ENCODE measurements at places on chromosomes 2 and 18.

DNA sequence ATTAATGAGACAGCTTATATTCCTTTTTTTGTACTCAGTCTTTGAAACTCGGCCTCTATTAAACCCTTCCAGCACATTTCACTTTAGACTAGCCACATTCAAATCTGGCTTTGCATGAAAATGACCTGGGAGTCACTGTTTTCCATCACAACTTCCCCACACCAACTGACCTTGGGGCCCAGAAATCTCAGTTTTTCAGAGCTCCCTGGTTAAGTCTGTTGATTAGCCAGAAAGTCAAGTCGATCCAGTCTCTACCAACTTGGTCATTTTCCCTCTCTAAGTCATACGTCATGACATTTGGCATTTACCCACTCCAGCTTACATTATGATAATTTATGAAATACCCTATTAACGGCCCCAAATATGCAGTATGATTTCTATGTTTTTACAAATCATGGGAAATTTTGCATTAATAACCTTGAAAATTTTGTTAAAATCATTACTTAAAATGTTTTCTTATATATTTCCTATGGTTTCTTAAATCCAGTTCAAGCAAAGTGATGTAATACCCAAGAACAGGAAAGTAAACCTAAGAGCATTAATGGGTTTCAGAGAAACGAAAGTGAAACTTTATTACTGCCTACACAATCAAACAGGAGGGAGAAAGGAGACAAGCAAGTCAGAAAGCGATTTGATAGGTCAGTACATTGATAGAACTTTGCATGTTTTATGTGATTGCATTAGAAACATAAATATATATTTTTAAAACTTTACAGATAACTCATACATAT, 77.1 kb downstream of the SPATS2L start:
- no peak for DNase-seq

DNA sequence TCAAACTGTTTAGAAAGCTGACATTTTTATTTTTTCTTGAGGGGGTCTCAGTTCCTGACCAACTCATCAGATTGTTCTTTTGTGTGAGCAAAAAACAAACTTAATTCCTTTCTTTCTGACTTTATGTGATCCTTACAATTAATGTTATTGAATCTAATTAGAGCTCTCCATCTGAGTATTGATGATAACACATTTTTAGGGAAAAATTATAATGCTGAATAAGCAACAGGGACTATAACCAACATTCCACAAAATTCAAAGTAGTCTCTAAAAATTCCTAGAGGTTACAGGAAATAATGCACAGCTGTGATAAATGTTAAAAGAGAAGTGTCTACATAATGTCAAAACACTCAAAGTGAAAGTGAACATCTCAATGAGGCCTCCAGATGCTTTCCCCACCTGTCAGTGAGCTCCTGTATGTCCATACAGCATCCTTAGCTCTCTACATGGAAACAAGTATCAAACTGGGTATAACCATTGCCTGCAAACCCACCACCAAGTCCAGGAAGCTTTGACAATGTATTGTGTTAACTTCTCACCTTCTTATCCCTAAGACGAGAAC, 786.0 kb upstream of the SLC39A10 start:
- DNase-seq, result no peak

GRCh38 chr2:16034151-16034974, 94.0 kb downstream of the MYCN start:
- DNase-seq, result no peak

DNA sequence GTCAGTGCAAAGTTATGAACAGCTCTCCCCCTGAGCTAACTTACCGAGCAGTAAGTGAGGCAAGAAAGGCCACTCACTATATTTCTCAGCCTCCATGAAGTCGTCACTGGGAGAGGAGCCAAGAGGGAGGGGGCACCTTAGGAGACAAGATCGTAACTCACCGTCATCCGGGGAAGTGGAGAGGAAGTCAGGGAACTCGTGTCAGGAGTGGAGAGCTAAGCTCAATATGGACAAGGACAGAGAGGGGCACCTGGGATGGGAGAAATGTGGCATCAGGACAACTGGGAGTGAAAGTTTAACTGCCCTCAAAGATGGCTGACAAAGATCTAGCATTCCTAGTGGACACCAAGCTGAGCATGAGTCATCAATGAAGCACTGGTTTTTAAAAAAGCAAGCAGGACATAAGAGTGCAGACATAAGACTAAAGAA, 37.1 kb downstream of the BCL11A start:
- DNase-seq, result no peak

- no peak for DNase-seq
These were observed 86.7 kb upstream of the RANBP2 start for GRCh38 chr2:108632332-108633160.

DNA sequence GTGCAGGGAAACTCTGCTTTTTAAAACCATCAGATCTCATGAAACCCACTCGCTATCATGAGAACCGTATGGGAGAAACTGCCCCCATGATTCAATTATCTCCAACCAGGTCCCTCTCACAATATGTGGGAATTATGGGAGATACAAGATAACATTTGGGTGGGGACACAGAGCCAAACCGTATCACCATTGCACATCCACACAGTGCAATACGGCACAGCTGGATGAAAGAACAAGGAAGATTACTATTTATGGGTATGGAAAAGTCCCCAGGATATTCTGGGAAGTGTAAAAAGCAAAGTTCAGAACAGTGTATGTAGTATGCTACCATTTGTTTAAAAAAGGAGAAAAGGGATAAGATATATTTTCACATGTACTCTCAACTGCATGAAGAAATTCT, 290.1 kb downstream of the PIK3C3 start:
- no peak for DNase-seq

- no peak for DNase-seq
These were observed 55.1 kb downstream of the KCNG3 start for GRCh38 chr2:42438685-42439084.

DNA sequence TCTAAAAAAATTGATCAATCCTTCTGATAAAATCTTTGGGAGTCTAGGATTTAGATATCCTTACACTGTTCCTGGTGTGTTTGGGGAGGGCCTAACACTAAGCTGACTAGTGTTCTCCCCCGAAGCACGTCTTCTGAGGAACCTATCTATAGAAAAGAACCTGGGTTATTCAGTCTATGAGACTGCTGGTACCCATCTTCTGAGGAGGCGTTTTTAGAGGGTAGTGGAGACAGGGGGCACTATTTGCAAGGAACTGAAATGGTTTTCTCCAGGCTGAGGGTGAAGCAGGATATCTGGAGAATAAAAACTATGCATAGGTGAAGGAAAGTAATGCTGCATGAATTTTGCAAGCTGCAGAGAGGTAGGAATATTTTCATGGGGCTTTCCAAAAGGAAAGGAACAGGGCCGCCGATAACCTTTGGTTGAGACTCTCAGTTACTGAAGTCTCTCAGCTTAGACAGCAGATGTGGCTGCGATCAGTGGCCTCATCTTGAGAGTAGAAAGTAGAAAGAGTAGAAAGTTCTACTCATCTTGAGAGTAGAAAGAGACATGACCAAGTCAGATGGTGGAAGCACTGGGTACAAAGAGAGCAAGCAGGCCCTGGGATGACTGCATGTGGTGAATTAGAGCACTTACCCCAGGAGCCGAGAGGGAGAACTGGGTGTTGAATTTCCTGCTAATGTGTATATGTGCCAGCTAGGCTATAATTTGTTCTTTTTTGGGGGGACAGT, 31.8 kb upstream of the KCNE4 start:
- no peak for DNase-seq

GRCh38 chr2:207274530-207275189, 108.9 kb upstream of the KLF7 start:
- no peak for DNase-seq

- no peak for DNase-seq
These were observed 9.1 kb upstream of the TMEM37 start for GRCh38 chr2:119422360-119423107.

DNA sequence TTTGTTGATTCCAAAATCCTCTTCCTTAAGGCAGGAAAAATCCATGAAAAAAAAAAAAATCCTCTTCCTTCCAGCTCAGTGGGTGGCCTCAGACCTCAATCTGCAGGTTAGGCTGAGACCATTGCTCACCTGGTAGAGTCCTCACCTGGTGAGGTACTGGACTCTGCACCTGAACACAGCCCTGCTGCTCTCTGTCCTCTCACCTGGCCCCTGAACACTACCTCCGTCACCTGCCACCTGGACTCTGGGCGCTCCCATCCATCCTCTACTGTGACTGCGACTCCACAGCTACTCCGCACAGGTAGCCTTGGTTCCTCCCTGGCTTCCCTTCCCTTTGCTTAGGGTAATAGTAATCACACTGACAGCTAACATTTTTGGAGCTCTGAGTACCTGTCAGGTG, 22.1 kb downstream of the TYMS start:
- DNase-seq, result no peak

GRCh38 chr2:222039821-222040220, 259.0 kb downstream of the PAX3 start:
- DNase-seq, result no peak

DNA sequence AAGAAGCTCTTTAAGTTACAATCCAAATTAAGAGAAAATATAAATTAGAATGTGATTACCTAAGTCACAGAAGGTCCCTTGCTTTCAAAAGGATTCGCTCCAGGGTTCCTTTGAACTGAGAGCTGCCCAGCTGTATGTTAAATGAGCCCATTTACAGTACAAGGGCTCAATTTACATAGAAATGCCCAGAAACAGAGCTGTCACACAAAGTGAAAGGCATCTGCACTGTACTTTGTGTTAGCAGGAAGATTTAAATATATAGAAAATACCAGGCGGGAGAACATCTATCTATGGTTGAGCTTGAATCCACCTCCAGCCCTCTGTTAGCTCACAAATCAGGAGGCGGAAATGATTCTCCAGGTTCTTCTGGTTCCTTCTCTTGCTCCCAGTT, 272.9 kb downstream of the PAX3 start:
- DNase-seq, result no peak

DNA sequence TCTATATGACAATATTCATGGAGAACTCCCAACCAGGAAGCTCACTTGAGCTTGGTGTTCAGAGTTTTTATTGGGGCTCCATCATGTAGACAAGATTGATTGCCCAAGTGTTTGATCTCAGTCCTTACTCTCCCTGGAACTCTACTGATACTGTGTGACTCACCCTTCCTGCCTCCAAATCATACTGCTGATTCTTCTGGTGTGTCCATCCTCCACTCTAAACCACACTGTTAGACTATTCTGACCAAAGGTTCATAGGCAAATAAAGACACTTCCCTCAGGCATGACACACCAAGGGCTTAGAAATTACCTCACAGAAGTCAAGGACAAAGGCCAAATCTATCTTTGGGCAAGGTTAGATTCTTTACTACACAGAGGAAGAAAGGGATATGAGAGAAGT, 107.9 kb upstream of the CDH20 start:
- no peak for DNase-seq

- DNase-seq, result no peak
These were observed 207.6 kb downstream of the MGAT5 start for GRCh38 chr2:134461511-134461910.

DNA sequence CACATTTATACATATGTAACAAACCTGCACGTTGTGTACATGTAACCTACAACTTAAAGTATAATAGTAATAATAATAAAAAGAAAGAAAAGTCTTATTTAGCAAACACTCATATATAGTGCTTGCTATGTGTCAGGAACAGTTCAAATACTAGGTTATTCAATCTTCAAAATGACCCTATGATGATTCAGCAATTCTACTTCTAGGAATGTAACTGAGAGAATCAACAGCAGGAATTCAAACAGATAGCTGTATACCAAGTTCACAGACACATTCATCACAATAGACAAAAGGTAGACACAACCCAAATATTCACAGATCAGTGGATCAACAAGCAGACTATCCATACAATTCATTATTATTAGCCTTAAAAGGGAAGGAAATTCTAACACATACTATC, 69.5 kb downstream of the MYO5B start:
- DNase-seq, result no peak

DNA sequence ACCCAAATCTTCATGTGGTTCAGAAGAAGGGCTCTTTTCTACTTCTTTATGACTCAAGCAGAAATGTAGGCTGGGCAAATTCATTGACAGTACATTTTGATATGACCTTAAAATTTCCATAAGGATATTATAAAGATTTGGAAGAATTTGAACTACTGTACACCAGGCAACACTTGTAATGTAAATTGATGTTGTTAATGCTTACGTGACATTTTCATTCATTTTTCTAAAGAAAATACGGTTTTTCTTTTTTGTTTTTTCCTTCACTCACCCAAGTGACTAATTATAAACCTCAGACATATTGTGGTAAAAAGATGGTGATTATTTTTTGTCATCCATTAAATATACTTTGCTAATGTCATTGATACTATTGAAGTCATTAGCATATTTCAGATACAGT, 17.4 kb downstream of the AFTPH start:
- DNase-seq, result no peak

DNA sequence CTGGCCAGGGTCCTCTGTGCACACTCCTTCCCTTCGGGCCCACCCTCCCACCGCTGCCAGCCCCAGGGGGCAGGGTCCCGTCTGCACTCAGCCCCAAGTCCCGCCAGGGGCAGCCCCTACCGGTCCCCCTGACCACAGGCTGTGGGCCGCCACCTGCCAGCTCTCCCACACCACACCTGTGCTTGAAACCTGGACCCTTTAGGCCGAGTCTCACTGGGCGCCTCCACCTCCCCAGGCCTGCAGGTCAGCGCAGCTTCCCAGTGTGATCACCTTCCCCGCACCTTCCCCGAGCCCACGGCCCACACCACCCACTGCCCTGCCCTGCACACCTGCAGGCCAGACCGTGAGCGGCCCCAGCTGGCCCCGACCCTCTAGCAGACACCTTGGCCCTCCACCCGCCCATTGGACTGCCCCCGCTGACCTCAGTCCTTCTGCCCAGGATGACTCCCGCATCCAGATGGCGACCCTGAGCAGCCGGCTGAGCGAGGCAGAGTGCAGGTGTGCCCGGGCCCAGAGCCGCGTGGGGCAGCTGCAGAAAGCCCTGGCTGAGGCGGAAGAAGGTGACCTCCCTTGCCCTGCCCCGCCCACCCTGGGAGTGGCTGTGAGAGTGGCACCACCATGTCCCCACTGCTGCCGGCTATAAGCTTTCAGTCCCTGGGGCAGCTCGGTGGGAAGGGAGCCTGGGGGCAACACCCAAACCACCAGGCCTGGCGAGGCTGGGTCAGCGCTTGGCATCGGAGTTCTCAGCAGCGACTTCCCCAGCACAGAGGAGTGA, 31.3 kb upstream of the SNED1 start:
- DNase-seq, result no peak

- DNase-seq, result no peak
These were observed 11.3 kb downstream of the SPR start for GRCh38 chr2:72898585-72898906.

All from cortex of kidney (tissue), 1 donor.